T follicular helper cell (primary cell): ENCODE measurements at places on chromosomes 12 and 14.

- no peak for DNase-seq
Observed at GRCh38 chr12:114691196-114691595, 7.2 kb upstream of the TBX3 start.

GRCh38 chr12:87795555-87795954, 233.6 kb downstream of the C12orf50 start:
- no peak for DNase-seq

DNA sequence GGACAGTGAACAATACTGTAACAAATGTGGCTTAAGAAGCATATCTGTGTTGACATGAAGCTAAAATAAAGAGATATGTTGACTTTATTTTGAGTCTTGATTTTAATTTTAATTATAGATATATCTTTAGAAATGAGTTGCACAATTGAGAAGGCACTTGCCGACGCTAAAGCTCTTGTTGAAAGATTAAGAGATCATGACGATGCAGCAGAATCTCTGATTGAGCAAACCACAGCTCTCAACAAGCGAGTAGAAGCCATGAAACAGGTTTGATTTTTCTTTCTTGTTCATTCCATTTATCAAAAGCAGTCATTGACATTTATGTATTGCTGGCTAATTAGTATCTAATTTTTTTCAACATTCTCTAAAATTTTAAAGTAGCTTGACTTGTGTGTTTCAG, 15.8 kb downstream of the FGFR1OP2 start:
- DNase-seq: no peak

- DNase-seq: no peak
Observed at GRCh38 chr14:20490563-20490962, 14.8 kb upstream of the RNASE10 start.

- DNase-seq: no peak
Observed at GRCh38 chr14:29687071-29687765, 240.4 kb downstream of the PRKD1 start.

- DNase-seq: no peak
Observed at GRCh38 chr12:124032265-124032886, 59.4 kb downstream of the ZNF664 start.

GRCh38 chr14:65594153-65594881, 181.8 kb downstream of the FUT8 start:
- no peak for DNase-seq

GRCh38 chr12:106914796-106915634, 40.7 kb upstream of the TMEM263 start:
- no peak for DNase-seq

GRCh38 chr14:75198291-75198933, 22.0 kb upstream of the TMED10 start:
- DNase-seq: no peak

GRCh38 chr12:5627053-5627630, 195.2 kb downstream of the NTF3 start:
- no peak for DNase-seq

- DNase-seq: no peak
Observed at GRCh38 chr14:84492685-84493084, 1037.3 kb upstream of the FLRT2 start.
